Activated naive CD4-positive, alpha-beta T cell (primary cell): ENCODE measurements at places on chromosomes 6 and 20.

DNA sequence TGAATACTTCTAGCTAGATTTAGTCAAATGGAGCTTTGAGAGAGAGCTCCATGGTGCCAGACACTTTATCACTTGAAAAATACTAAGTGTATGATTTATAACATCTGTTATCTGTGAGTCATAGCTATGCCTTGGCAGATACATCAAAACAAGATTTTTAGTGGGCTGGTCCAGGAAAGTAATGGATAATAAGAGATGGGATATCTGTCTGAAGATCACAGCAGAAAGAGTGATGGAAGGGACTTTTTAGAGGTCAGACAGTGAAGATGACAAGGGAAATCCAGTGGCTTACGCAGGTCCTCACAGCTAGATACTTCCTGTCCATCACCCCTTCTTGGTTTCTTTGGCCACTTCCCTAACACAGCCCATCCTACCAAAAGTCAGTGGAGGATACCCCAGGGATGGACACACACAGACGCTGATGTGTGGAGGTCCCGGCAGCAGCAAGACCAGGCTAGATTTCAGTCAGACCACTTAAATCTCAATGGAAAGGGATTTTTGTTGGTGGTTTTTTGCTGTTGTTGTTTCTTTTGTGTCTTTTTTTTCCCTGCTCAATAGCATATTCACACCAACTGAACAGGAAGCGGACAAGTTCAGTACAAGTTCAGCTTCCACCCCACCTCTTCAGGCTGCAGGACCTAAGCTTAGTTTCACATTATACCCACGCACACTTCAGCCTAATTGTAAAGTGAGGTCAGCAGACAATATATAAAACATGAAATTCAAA lies 209.3 kb downstream of the ALDH8A1 start:
- DNase-seq = no peak

- no peak for DNase-seq
Observed at GRCh38 chr6:53151676-53152075, 3.0 kb upstream of the GCM1 start.

GRCh38 chr6:39041072-39041471 lies 7.5 kb upstream of the GLP1R start:
- no peak for DNase-seq

DNA sequence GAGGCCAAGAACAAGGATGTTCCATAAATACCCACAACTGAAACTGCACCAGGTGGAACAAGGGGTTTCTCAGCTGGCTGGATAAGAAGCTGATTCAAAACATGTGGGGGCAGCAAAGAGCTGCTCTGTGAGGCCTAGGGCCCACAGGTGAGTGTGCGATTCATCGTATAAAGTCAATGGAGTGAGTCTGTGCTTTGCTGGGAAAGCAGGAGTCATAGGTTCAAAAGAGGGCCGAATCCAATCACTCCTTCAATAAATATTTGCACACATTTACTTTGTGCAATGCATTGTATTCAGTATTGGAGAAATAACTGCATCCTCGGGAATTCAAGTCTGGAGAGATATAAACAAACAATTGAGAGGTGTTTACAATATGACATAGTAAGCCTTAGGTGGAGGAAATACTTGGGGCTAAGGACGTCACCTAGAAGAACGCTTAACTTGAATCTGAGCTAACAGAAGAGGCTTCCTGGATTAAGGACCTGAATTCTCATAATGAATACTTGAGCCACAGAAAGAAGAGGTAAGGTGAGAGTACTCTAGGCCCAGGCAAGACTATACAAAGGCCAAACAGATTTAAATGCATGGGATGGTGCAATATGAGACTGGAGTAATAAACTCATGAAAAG lies 83.7 kb upstream of the TMEM30A start:
- no peak for DNase-seq

DNA sequence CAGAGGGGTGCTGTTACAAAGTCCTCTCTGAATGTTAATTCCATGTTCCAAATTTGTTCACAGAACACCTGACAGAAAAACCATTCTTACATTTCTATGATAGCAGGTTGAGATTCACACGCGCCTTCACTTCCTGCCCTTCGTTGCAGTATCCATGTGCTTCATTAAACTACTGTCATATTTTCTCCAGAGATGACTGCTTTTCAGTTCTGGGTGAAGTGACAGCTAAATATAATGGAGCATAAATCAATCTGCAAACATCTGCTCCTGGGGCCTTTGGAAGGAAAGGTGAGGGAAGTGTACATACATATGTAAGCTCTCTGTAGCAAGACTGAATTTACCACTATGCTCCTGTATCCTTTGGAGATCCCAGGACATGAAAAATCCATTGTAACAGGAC lies 750.2 kb downstream of the HDGFL1 start:
- DNase-seq = no peak

- no peak for DNase-seq
Observed at GRCh38 chr6:169370054-169370453, 116.4 kb upstream of the THBS2 start.
